ENCODE measurements at places on chromosomes 6 and 20. TPM values are rescaled to one million over a fixed set of nuclear protein-coding genes. Genes with fewer than 3 reads are reported as not detected.

- no peak for DNase-seq
These were observed 50.5 kb downstream of the SLC22A23 start for GRCh38 chr6:3406362-3406821.

GRCh38 chr6:31293343-31293742, 21.5 kb upstream of the HLA-C start:
- no peak for DNase-seq

DNA sequence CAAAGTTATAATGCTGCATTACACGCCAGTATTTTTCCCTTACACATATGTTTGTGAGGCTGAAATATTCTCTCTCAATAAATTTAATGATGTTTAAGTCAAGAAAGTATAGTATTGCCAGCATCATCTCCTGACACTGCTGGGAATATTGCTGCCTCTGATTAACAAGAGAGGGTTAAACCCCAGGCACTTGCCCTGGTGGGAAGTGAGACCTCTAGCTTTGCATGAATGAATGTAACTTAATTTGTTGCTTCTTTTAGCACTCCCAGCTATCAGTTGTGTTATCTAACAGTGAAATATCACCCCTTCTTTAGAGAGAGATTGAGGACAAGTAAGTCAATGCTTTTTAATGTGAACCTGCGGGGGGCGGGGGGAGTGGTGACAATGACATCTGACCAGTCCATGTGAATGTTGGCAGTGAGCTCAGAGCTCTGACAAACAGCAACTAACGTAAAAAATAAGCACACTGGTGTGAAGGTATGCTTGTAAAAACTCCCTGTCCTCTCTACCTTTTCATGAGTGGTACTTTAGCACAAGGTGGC, 9.8 kb downstream of the FOXA2 start:
- no peak for DNase-seq

- DNase-seq, result no peak
These were observed 3.9 kb downstream of the PTPRK start for GRCh38 chr6:128516514-128516898.

DNA sequence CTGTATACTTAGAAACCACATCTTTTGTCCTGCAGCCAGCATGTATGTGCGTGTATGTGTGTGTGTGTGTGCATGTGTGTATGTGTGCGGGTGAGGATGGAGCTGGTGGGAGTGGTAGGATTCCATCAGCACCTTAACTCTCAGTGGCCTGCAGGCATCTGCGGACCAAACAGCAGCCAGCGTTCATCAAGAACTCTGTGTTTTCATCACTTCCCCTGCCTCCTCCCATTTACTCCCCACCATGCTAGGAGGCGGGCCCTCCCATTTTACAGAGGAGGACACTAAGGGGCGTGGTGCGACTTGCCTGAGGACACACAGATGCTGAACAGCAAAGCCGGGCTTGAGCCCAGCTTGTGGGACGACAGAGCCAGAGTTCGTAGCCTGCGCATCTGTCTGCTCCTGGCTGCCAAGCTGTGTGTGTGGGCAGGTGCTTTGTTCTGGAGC, 8.9 kb downstream of the VSTM2L start:
- no peak for DNase-seq

- no peak for DNase-seq
These were observed 18.9 kb upstream of the NXT1 start for GRCh38 chr20:23331450-23332350.

GRCh38 chr6:3429211-3429610, 27.6 kb downstream of the SLC22A23 start:
- DNase-seq, result no peak

- no peak for DNase-seq
These were observed 43.8 kb downstream of the RALGAPA2 start for GRCh38 chr20:20668639-20669038.

DNA sequence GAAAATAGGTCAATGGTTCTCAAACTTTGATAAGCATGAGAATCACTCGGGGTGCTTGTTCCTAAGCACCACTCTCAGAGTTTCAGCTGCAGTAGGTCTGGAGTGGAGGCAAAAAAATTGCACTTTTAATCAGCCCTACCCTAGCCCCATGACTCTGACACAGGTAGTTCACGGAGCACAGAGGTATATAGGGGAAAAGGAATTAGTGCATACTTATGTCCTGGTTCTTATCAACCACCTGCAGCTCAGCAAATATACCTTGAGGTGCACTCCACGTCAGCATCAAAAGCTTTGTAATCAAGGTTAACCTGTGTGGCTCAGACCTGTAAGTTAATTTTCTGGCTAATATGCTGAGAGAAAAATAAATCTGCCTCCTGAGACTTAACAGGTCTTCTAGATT, 138.8 kb upstream of the HMGN3 start:
- no peak for DNase-seq

- DNase-seq, result no peak
These were observed 405.7 kb upstream of the CITED2 start for GRCh38 chr6:139779988-139780774.

DNA sequence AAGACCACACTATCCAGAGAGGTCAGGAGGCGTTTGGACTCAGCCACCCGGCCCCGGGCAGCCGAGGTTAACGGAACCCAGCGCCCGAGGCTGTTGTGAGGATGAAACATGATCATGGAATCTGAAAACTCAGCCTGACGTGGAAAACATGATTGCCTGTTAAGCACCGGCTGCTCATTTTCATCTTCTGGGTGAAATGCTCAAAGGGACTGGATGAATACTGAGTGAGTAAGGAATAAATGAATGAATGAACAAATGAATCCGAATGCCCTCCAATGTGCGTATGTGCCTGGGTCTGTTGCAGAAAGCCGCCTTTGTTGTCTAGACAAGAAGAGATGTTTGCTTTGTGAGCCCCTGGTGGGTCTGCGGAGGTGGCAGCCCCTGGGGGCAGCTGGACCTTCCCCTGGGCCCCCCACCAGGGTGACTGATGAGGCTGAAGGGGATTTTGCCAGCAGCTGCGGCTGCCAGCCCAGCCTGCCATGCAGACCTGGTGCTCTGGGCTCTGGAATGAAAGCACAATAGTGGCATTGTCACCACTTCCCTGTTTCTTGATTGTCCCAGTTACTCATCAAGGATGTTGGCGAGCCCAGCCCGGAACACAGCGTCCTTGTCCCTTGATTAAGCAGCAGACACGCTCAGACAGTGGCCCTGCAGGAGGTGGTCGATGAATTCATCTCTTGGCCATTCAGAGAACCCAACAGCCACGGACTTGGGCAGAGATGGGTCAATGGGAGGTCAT, 211.1 kb downstream of the ANKRD60 start:
- DNase-seq, result no peak

GRCh38 chr6:40887792-40888340, 151.2 kb downstream of the UNC5CL start:
- no peak for DNase-seq

GRCh38 chr20:53794529-53795115, 201.0 kb upstream of the ZNF217 start:
- no peak for DNase-seq

DNA sequence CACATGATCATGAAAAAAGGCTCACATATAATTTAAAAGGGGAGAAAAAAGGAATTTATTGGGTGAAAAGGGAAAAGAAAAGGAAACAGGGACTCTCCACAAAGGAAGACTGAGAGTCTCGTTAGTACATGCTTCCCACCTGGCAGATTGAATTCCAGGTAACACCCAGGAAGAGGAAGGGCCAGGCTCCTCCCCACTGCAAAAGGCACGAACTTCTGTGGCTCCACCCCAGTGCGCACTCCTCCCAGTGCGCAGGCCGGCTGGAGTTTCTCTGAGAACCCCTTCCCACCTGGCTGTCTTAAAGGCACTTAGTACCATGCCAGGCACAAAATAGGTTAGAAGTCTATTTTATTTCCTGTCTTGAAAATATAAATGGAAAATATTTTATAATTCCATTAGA, 129.8 kb downstream of the COL12A1 start:
- no peak for DNase-seq

- peak; percentile 3 for DNase-seq
These were observed 113.9 kb downstream of the HFE start for GRCh38 chr6:26200918-26201721.

DNA sequence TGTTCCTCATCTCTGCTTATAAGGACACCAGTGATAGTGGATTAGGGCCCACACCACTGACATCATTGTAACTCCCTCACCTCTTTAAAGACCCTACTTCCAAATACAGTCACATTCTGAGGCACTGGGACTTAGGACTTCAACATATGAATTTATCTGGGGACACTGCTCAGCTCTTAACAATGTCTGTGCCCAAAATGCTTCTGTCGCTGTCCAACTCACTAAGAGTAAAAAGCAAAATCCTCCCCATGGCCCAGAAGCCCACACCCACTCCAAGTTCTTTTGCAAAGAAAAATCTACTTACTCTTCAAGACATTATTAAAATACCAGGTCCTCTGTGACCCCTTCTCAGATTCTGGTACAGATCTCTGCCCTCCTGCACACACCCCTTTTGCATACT, 116.2 kb downstream of the TBC1D7 start:
- no peak for DNase-seq

ZNF334 gene
- total RNA-seq, result 0.71 TPM

KCNK16 gene
- total RNA-seq, result not detected

RIMS1 gene
- not detected for total RNA-seq

SYTL3 gene
- total RNA-seq, result 26.9 TPM

LIME1 gene
- 302 TPM for total RNA-seq

GRIK2 gene
- total RNA-seq, result not detected

ADGRF4 gene
- not detected for total RNA-seq

Data from activated CD4-positive, alpha-beta T cell treated with anti-CD3 and anti-CD28 coated beads, Interleukin-2, amount 10 ng/mL, durations not matched to agents 7 days and 5 days (primary cell).